ENCODE measurements at places on chromosomes 6 and 20. TPM values are rescaled to one million over a fixed set of nuclear protein-coding genes. Genes with fewer than 3 reads are reported as not detected.

FAM162B gene
- total RNA-seq, result not detected

ZC2HC1B gene
- 0.34 TPM for total RNA-seq

KCNK16 gene
- not detected for total RNA-seq

MLIP gene
- not detected for total RNA-seq

TMC2 gene
- total RNA-seq, result not detected

PPP1R16B gene
- total RNA-seq, result 45.6 TPM

SMLR1 gene
- total RNA-seq, result not detected

PLAGL2 gene
- 18.9 TPM for total RNA-seq

DEFB132 gene
- total RNA-seq, result not detected

TENT5A gene
- total RNA-seq, result 5.8 TPM

PTGIS gene
- total RNA-seq, result not detected

SPATA25 gene
- 1.3 TPM for total RNA-seq

KCNK17 gene
- total RNA-seq, result not detected

KIF13A gene
- total RNA-seq, result 1.4 TPM

WFDC10B gene
- not detected for total RNA-seq

PABPC1L gene
- total RNA-seq, result 37.5 TPM

SLC22A2 gene
- total RNA-seq, result not detected

CD24 gene
- total RNA-seq, result not detected

PSORS1C2 gene
- not detected for total RNA-seq

BCAS4 gene
- 8.0 TPM for total RNA-seq

DDO gene
- 0.21 TPM for total RNA-seq

LBP gene
- total RNA-seq, result not detected

SERPINB6 gene
- 26.4 TPM for total RNA-seq

ELOVL4 gene
- 3.9 TPM for total RNA-seq

ABHD16A gene
- total RNA-seq, result 57.8 TPM

SIM1 gene
- not detected for total RNA-seq

CASS4 gene
- 18.6 TPM for total RNA-seq

PAX1 gene
- not detected for total RNA-seq

TMEM217 gene
- 2.0 TPM for total RNA-seq

ARMH2 gene
- 1.1 TPM for total RNA-seq

Data from T-helper 17 cell (primary cell).